Occipital lobe (tissue), 3 donors: ENCODE measurements at places on chromosomes 5 and 9.
A peak's percentile ranks its signal among the peaks of the same experiment; 100 is the strongest.

DNA sequence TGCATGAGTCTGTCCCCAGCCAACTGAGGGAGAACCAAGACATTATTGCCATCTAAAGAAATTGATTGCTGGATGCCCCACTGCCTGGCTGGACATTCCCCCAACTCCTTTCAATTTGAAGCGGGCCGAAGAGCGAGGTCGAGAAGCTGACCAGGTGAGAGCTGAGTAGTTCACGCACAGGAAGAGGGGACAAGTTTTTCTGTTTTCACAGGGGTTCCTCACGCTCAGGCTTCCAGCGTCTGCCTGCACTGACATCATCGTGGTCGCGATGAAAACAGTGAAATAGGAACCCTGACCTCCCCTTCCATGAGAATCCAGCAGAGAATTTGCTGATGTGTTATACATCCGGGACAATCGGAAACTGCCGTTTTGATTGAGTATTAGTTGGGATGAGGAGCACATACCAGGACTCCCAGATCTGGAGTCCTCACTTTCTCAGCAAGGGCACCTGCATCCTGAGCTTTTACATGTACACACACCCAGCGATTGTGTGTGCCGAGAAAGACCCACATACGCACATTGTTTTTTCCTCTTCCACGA lies 3.1 kb upstream of the DMRT3 start:
- no peak for DNase-seq

DNA sequence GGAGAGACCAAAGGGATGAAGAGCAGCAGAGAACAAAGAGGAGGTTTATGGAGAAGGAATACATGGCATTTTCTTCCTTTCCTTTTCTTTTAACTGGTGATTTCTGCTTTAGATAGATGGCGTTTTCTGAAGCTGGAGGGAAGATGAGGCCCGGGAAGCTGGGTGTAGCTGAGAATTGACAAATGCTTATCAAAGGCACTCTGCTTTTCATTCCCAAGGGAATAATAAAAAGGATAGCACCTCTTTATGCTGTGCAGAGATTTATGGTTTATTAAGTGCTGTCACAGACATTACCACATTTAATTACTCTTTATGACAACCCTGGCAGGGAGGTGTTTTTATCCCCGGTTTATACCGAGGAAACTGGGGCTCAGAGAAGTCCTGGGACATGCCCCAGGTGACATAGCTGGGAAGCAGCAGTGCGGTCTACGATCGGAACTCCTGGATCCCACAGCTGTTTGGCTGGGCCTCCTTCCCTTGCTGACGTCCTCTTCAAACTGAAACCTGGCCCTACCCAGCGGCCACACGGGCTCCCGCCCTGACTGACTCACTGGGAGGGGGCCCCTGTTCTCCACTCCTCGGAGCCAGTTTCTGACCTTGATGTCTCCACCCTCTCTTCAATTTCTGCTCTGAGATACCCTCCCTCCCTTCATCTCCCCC lies 8.2 kb upstream of the EPB41L4B start:
- DNase-seq, result no peak

- no peak for DNase-seq
Observed at GRCh38 chr5:146027751-146028150, 77.6 kb downstream of the PLAC8L1 start.

DNA sequence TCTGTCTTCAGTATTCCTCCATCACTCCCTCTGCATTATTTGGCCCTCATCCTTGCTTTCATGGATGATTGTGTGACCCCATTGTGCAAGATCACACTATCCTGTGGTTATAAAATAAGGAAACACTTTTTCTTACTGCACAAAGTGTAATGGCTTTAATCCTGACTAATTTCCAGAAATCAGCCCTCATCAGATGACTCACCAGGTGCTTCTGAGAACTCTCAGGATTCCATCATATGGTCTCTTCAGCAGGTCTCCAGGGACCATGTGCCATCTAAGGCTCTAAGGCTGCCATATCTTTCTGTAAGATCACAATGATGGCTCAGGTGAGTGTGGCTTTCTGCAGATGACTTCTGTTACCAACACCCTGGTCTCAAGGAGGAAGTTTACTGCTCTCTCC lies 27.3 kb upstream of the FER start:
- no peak for DNase-seq

DNA sequence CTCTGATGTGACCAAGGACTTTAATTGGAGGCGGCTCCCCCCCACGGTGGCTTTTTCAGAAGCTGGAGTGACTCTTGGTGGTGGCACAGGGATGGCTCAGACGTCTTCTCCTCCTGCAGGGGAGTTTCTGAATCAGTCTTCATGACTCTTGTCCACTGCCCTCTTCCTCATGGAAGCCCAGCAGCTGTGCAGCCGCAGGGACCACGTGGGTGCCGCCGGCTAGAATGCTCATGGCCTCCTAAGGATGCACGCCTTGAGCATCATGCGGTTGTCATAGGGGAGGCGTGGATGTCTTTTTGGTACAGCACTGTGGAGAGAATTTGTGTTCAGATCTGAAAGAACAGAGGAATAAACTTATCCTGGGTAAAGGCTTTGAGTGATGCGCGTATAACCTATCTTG lies 1.3 kb downstream of the TEX53 start:
- no peak for DNase-seq

DNA sequence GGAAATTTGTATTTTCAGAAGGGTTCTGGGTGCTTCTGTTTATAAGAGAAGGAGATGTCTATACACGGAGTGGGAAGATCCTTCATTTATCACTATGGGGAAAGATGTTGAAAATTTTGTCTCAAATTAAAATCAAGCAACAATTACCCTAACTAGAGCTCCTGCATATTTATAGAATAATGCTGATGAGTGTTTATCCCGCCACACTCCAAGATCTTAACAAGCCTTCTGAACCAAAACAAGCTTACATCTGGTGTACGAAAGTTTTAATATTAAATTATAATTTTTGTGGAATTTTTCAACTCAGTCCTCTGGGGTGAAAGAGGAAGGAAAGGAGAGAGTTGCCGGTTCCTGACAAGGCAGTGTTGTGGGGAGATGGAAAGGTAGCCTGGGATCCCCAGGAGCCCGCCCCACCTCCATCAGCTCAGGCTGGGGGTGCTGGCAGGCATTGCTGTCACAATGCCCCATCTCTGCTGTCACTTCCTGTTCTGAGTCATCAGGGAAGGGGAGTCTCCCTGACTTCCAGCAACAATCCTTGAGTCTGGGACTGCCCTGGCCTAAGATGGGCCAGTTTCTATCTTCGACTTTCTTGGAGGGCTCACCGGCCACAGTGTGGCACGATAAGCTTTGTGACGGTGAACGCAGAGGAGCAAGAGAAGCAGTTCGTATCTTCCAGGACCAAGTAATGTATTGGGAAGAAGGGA lies 64.5 kb downstream of the ERAP1 start:
- no peak for DNase-seq

DNA sequence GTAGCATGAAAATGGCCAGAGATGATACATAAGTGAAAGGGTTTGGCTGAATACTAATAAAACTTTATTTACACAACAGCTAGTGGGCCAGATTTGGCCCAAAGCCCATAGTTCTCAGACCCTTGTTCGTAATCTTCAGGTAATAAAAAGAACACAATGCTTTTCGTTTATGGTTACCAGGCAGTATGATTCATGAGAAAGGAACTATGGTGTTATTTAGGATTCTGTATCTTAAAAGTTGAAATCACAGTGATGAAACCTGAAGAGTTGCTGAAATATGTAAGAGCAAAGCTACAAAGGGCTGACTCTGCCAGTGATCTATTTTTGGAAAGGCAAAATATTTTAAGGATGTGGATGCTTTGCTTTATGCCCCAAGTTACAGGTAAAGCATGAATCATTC lies 192.7 kb downstream of the SMC2 start:
- no peak for DNase-seq

- DNase-seq, result no peak
Observed at GRCh38 chr9:96009690-96010472, 134.4 kb downstream of the ERCC6L2 start.

DNA sequence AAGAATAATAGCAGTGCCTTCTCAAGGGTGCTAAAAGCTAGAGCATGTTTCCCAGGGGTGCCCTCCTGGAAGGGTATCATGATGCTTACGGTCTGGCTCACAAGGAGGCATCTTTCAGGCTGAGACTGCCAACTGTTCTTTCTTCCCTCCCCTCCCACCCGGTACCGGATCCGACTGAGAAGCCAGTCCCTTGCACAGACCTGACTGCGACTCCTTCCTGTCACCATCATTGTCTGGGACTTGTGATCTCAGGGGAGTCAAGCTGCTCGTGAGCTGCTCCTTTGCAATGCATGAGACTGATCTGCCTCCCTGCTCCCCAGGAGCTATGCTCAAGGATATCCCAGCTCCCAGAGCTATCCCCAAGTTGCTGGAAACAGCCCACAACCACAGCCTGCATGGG lies 170.8 kb downstream of the GADD45G start:
- no peak for DNase-seq

GRCh38 chr5:24539613-24540012 lies 105.2 kb downstream of the CDH10 start:
- DNase-seq, result no peak

GRCh38 chr5:59785676-59786333 lies 107.7 kb downstream of the PDE4D start:
- DNase-seq, result no peak

DNA sequence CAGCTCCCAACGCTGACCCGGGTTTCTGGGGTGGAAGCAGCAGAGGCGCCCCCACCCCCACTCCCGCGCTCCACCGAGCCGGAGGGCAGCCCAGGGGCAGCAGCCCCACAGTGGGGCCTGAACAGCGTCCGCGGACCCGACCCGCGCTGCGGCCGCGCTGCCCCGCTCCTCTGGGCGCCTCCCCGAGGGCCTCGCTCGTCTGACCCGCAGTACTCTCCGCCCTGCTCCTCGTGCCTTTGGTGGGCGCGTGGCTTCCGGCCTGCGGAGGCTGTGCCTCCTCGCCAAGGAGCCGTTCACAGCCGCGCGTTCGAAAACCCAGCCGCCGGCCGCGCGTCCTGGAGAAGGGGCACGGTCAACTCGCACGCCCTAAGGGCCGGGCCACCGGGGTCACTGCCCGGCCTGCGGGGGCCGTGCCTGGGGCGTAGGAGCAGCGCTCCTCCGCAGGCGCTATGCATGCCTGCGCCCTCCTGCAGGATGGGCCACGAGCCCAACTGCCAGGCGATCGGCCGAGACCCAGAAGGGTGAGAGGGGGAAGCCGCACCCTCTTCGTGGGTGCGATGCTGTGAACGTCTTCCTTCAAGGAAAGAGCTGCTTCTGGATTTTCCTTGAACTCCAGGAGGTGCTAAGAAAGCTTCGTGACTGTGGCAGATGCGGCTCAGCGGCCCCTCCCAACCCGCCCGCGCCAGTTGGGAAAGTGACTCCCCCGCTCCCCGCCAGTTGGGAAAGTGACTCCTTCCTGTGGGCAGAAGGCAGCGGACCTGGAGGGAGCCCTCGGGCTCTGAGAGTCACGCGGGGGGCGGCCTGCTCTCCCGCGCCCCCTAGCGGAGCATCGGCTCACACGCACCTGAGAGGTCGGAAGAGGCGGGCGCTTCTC lies 82.7 kb downstream of the HSD17B3 start:
- peak; percentile 58 for DNase-seq

GRCh38 chr9:76333388-76333787 lies 60.8 kb downstream of the RFK start:
- DNase-seq, result no peak

DNA sequence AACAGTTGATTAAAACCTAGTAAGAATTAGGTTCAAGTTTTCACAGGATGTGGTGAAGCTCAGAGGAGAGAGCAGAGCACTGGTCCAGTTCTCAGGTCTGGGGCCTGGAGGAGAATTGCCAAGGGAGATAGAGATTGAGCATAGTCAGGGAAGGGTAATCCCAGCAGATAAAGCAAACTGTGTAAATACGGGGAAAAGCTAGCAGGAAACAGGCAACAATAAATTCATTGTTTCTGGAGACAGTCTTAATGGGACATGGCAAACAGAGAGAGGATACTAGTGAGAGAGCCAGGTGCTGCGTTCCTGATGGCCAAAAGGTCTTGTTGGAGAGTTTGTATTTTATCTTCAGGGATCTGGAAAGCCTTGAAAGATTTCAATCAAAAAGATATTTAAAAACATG lies 333.0 kb downstream of the PDE4D start:
- DNase-seq, result no peak

DNA sequence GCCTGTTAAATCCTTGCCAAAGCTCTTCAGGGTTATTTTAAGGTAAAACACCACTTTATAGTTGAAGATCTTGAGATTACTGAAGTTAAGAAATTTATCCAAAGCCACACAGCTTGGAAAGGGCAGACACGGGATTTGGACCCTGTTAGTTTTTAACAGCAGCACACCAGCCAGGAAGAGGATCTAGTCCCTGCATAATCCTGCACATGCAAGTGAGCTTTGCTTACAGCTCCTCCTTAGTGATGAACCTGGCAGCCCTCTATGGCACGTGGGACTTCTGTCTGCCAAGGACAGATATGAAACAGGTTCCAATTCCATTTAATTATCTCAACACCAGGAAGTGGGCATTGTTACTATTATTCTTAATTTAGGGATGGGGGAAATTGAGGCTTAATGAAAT lies 108.7 kb downstream of the TRIM32 start:
- DNase-seq, result no peak

DNA sequence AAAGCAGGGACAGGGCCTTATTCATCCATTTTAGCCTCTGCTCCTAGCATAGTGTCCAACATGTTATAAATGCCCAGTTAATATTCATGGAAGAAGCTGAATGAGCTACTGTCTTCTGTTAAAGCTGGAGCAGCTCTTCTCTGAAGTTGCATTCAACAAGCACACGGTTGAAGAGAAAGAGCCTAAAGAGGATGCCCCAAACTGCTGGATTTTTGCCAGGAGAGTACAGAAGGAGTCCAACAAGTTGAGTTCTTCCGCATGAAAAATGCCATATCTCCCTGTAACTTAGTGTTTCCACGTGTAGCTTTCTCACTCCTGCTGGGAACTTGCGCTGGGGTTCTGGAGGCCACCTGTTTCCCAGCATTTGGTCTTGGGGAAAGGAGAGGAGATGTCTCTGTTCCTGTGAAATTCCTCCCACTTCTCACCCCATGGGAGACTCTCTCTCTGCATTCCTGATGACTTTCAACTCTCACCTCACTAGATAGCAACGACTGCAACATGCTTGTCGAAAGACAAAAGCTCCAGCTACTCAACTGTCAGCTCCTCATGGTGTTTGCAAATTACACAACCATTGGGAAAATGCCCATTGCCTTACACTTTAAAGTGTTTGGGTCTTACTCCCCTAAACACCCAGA lies 122.8 kb downstream of the KIF4B start:
- DNase-seq, result no peak

DNA sequence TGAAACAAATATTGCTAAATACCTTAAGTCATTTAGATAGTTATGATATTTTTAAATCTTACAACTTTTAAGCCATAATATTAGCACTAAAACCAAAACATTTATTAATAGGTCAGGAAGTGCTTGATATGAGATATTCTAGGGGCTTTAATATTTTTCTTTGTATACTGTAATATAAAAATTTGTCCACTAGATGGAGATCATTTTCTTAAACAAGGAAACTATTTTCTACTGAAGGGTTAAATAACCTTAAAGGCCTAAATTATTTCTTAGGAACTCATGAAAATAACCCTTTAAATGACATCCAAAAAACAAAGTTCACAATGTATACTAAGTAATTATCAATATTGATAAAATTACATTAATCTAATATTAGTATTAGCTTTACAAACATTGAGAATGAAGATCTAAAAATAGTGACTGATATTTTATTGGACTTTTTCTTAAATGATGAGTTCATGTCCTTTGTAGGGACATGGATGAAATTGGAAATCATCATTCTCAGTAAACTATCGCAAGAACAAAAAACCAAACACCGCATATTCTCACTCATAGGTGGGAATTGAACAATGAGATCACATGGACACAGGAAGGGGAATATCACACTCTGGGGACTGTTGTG lies 635.7 kb downstream of the RAB3C start:
- DNase-seq, result no peak

- DNase-seq, result no peak
Observed at GRCh38 chr5:11890777-11891176, 13.5 kb downstream of the CTNND2 start.

- DNase-seq, result no peak
Observed at GRCh38 chr5:139378941-139379361, 4.1 kb downstream of the SLC23A1 start.
